Sigmoid colon (tissue), 7 donors: ENCODE measurements at places on chromosomes 11 and 22. TPM values are rescaled to one million over a fixed set of nuclear protein-coding genes. Genes with fewer than 3 reads are reported as not detected.

- peak; percentile 21 for DNase-seq
These were observed 520.2 kb downstream of the BRD1 start for GRCh38 chr22:49307481-49307830.

- DNase-seq: no peak
These were observed 15.6 kb downstream of the PISD start for GRCh38 chr22:31646186-31647019.

DNA sequence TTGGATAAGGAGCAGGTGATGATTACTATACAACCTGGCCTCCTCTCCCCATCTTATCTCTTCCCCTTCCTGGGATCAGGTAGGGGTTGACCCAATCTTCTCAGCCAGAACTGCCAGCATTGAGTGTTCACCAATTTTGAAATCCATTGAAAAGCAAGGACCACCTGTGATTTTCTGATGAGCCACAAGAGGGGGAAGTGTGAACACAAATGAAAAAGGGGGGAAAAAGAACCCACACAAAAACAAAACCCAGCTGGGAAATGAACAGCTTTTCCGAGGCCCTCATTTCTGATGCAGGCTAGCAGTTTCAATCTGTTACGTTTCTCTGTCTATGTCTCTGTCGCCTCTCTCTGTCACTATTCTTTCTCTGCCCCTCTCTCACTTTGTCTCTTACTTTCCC is 161.9 kb downstream of the INSC start:
- DNase-seq: no peak

GRCh38 chr11:69637941-69638871 is 2.8 kb upstream of the CCND1 start:
- peak; percentile 64 for DNase-seq

- peak; percentile 83 for DNase-seq
These were observed 403 bp upstream of the SBF2 start for GRCh38 chr11:10294290-10294953.

DNA sequence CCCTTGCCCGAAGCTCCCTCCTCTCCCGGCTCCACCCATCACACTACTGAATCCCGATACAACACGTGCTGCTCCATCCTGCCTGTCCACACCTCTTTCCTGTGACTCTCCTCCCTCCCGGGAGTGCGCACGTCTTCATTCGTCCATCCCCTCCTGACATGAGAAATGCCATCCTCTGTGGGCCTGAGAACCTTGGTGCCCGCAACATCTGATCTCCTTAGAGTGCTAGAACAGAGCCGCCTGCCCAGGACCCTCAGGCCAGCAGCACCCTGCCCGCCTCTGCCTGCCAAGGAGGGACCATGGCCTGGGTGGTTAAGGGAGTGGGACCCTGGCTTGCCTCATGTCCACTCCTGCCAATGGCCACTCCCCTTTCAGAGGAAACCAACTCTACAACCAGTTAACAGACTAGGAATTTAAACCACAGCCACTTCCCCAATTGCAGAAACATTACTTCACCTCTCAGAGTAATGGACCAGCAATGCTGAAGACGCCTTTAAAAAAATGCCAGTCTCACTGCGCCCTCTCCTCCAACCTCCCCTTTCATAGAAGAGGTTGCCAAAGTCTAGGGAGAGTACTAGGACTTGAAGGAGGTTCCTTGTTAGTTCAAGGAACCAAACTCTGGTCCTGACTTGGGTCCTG is 466.3 kb downstream of the OPCML start:
- DNase-seq: no peak

Gene OR5A1
- total RNA-seq: not detected

Gene ZNF280A
- total RNA-seq: not detected

Gene HTATIP2
- 58.1 TPM for total RNA-seq
